ENCODE measurements at places on chromosomes 5 and 9. TPM values are rescaled to one million over a fixed set of nuclear protein-coding genes. Genes with fewer than 3 reads are reported as not detected.

The PCDHAC1 gene
- total RNA-seq = 3.9 TPM

The SPINK4 gene
- total RNA-seq = not detected

The PCDHA13 gene
- 1.4 TPM for total RNA-seq

The ASS1 gene
- 104 TPM for total RNA-seq

The PARP8 gene
- 34.6 TPM for total RNA-seq

The DNM1 gene
- 8.8 TPM for total RNA-seq

The QRFP gene
- not detected for total RNA-seq

The TMEM252 gene
- not detected for total RNA-seq

The SEMA5A gene
- 22.9 TPM for total RNA-seq

The ADGRD2 gene
- not detected for total RNA-seq

The CEL gene
- 0.15 TPM for total RNA-seq

The CEP78 gene
- 11.9 TPM for total RNA-seq

The MELK gene
- 2.0 TPM for total RNA-seq

The RELL2 gene
- total RNA-seq = 6.7 TPM

The GABBR2 gene
- total RNA-seq = 0.81 TPM

The FBP1 gene
- 423 TPM for total RNA-seq

The OGN gene
- total RNA-seq = 17.5 TPM

The AK8 gene
- 8.4 TPM for total RNA-seq
